ENCODE measurements at places on chromosomes 5 and 9. TPM values are rescaled to one million over a fixed set of nuclear protein-coding genes. Genes with fewer than 3 reads are reported as not detected.

BTNL9 gene
- not detected for total RNA-seq

TLX3 gene
- not detected for total RNA-seq

RAB3C gene
- total RNA-seq, result not detected

- DNase-seq, result no peak
Observed at GRCh38 chr5:52017567-52017966, 634.3 kb downstream of the ISL1 start.

- DNase-seq, result no peak
Observed at GRCh38 chr5:118208031-118208453, 780.3 kb downstream of the DTWD2 start.

DNA sequence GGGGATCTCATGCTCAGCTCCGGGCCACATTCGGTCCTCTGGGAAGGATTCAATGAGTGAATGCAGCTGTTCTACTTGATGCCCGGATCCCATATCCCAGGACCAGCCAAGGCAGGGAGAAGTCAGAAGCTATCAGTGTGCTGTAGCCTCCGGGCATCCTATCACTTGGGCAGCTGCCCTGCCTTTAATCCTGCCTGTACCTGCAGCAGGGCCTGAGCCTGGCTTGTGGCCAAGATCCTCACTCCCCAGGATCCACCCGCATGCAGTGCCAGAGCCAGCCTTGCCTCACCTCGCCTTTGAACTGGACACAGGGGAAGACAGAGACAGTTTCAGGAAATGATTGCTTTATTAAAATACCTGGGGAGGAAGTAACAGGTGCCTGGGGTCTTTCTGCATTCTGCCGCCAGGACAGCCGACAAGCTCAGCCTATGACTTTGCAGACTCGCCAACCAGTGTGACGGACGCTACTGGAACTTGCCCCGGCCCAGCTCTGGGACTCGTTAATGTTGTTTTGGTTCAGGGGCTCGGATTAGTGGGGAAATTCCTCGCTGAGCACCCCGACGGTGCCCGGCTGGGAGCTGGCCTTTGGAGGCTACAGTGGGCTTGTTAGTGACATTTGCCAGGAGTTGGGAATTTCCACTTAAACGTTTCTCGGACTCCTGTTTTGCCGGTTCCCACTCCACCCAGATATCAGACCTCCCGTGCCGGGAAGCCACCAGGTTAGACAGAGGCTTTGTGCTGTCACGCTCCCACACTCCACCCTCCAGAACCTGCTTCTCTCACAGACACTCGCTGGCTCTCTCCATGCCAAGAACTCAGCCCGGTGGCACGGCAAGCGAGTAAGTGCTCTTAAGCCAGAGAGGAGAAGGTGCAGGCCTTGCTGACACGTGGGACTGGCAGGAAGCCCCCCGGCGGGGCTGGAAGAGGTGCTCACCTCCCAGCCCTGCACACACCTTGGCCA, 721 bp downstream of the PTGES start:
- DNase-seq, result no peak

DNA sequence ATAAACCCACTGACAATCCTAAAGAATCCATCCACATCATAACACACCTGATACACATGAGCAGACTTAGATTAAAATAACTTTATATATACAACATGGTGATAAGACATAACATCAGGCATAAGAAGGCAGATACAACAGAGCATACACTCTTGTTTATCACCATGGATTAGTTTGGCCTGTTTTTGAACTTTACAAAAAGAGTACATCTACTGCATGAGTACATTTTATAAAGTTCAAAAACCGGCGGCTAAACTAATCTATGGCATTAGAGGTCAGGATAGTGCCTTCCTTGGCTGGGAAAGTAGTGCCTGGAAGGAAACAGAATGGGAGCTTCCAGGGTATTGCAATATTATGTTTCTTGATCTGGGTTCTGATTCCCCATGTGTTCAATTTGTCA, 15.1 kb downstream of the RICTOR start:
- no peak for DNase-seq

DNA sequence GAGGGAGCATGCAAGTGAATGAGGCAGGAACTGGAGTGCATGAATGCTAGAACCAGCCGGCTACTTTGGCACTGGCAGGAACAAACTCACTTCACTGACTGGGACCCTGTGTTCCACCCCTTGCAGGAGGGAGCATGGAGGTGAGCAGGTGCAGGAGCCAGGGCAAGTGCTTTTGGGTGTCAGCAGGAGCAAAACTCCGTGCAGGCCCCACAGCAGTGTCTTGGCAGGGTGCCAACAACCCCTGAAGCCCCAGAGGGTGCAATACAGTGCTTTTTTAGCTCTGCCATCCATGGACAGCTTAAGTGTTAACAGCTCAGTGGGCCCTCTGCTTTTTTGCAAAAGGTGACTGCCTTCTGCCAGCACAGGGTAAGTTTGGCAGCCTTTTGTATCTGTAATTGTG, 245.8 kb upstream of the PCSK5 start:
- DNase-seq, result no peak

- no peak for DNase-seq
Observed at GRCh38 chr5:72144762-72145161, 37.5 kb downstream of the MAP1B start.

GRCh38 chr9:91761362-91761761, 188.7 kb downstream of the ROR2 start:
- no peak for DNase-seq
